MV-4-11 (cell line): ENCODE measurements at places on chromosomes 16 and 17.

DNA sequence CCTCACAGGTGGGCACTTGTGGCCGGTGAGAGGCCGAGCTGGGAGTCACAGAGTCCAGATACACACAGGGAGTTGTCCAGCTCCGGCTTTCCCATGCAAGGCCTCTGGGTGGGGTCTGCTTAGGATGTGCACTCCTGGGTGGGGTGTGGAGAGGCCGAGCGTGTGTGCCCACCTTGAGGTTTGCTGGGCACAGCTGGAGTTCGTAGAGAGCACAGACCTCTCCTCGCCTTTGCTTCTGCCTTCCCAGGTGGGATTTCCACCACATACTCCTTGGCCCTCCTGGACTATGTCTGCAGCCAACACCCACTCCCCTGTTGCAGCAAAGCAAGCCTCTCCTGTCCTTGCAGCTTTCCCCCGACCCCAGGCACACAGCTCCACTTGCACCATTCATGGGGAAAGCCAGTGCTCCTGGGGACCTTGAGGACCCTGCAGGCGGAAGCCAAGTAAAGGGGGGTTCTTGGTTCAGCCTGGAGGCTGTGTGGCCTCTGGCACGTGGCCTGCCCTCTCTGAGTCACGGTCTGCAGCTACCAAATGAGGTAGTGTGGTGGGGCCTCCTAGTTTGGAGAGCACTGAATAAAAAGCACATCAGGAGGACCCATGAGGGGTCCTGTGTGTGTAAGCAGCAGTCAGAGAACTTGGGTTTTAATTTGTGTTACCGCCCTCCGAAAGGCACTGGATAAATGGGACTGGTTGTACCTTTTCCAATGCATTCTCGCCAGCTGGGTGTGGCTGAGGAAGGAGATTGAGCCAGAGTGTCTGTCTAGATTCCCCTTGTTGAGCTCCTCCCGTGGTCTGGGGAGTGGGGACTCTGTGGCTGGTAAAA lies 31.5 kb downstream of the MPRIP start:
- no peak for DNase-seq

DNA sequence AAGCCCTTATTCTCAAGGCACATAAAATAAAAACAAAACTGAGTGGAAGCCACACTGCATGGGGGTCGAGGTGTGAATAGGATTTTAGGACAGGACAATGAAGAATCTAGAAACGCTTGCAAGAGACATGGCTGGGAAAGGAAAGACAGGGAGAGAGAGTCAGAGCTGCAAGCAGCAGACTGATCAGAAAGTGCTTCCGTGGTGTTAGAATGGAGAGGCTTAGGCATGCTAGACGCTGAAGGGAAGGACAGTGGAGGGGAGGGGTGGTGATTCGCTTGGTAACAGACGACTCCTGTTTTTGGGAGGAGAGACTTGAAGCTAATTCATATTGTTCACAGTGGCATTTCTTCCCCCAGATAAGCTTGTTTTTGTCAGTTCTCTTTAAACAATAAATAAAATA lies 173.5 kb downstream of the AIPL1 start:
- no peak for DNase-seq

- DNase-seq = no peak
Measured at GRCh38 chr17:27321372-27321771, 27.5 kb downstream of the WSB1 start.

- no peak for DNase-seq
Measured at GRCh38 chr17:46180892-46181274, 12.3 kb downstream of the KANSL1 start.

DNA sequence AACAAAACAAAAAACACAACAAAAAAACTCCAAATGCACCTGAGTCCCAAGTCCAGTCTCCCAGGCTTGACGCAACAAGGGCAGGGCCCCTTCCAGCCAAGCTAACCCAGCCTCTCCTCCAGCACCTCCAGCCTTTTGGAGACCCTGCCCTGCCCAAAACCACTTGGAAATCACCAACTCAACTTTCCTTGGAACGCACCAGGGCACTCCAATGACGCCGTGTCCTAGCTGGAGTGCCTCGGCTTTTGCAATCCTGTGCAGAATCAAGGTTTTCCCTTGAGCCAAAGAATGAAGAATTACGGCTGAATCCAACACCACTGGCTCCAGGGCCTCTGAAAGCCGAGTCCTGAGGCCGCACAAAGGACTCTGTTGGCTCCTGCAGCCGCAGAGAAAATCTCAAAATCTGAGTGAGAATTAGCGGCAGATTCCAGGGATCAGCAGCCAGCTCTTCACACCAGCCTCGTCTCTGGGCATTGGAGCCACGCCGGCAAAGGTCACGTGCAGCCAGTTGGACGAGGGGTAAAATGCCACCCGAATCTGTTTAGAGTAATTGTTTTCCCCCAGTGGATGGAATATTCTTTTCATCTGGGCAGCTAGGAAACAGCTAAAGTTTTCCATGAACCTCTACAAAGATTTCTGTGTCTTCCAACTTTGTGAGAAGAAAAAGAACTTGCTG lies 9.7 kb upstream of the BAIAP2 start:
- no peak for DNase-seq
